ENCODE measurements at places on chromosomes 2 and 18.

GRCh38 chr2:230158468-230158867, 61.3 kb downstream of the SP110 start:
- no peak for DNase-seq

- no peak for DNase-seq
These were observed 180.5 kb downstream of the ZNF516 start for GRCh38 chr18:76314496-76314895.

- DNase-seq: no peak
These were observed 340 bp downstream of the SLC40A1 start for GRCh38 chr2:189580241-189580651.

GRCh38 chr18:3056311-3056710, 43.4 kb upstream of the LPIN2 start:
- DNase-seq: no peak

DNA sequence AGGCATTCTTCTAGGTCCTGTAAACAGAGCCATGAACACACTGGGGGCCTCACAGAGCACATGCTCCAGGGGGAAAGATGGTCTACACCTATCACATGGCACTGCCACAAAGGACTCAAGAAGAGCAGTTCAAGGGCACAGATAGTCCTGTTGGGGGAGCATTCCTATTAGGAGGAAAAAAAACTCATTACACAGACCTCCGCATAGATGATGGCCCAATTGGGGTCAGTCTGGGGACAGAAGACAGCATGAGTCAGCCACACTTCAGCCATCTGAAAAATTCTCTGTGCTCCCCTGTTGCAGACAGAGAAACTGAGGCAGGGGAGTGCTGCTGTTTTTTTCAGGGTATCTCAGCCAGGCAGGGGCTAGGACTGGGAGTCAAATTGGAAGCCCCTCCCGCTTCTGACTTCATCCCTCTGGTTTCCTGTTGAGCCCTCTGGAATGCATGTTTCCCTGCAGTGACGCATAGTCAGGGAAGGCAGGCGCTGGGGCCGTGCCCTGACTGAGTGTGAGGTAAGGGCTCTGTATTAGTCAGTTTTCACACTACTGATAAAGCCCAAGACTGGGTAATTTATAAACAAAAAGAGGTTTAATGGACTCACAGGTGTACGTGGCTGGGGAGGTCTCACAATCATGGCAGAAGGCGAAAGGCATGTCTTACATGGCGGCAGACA, 67.9 kb downstream of the RHOB start:
- DNase-seq: no peak

GRCh38 chr18:55912071-55912470, 324.1 kb upstream of the TCF4 start:
- DNase-seq: no peak

- no peak for DNase-seq
These were observed 1053.5 kb upstream of the FAM98A start for GRCh38 chr2:34652636-34653035.

DNA sequence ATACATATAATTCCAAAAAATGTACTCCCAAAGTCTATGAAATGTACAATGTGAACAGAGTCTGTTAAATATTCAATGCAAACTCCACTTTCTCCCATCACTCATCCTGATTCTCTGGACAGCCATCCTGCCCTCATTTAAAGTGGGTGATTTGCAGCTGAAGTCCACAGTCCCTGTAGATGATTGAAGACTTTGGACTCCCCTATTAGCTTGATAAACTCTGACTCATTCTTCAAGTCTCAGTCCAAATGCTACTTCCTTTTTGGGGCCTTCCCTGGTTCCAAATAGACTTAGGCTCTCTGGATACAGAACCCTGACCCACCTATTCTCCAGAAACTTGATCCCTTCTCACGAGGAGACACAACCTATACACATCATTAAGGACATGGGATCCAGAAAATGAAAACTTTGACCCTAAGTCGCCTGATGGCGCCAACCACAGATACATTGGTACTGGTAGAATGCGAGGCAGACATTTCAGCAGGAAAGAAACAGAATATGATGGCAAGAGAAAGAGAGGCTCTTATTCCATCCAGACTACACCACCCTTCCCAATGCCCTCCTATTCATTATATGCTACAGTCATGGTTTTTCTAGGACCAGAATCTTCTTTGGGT, 122.7 kb downstream of the VIT start:
- no peak for DNase-seq

DNA sequence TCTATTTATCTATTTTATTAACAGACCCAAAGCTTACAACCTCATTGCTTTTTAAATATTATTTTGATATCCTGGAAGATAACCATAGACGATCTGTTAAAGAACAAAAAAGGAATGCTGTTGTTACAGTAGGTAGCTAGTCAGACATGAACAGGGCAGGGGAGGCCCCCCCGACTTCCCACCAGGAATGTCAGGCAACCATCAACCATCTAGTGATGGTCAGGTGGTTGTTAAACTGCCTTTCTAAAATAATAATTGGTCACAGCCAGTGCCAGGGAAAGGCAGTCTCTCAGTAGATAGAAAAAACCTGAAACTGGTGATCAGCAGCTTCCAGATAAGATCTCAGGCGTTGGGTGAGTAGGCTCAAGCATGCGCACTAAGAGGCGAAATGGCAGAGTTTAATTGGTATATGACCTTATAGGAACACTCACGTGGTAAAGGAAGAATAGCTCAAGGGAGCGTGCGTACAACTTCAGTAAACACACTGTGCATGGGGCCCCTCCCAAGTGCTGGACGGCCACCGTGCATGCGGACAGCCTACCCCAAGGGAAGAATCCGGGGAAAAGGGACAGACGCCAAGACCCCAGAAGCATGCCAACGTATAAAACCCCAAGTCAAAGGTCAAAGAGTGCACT, 32.5 kb upstream of the CCL20 start:
- DNase-seq: no peak

- no peak for DNase-seq
These were observed 38.3 kb upstream of the RAPGEF4 start for GRCh38 chr2:172697296-172697695.

DNA sequence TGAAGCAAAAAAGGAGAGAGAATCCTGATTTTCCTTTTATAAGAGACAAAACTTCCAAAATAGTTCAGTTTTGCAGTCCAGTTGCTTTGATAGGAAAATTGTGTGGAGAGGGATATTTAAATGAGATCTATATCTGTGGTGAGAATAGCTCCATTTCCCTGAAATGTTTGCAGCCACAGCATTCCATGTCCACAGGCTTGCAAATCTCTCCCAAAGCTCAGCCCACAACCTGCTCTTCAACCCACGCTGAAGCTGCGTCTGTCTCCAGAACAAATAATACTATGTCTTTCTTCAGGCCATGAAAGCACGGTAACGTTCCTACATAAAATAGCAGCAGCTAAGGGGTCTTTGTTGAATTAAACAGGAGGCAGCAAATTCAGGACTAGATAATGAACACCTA, 31.8 kb downstream of the TMEM17 start:
- no peak for DNase-seq

GRCh38 chr2:73260338-73260984, 23.8 kb downstream of the FBXO41 start:
- no peak for DNase-seq

DNA sequence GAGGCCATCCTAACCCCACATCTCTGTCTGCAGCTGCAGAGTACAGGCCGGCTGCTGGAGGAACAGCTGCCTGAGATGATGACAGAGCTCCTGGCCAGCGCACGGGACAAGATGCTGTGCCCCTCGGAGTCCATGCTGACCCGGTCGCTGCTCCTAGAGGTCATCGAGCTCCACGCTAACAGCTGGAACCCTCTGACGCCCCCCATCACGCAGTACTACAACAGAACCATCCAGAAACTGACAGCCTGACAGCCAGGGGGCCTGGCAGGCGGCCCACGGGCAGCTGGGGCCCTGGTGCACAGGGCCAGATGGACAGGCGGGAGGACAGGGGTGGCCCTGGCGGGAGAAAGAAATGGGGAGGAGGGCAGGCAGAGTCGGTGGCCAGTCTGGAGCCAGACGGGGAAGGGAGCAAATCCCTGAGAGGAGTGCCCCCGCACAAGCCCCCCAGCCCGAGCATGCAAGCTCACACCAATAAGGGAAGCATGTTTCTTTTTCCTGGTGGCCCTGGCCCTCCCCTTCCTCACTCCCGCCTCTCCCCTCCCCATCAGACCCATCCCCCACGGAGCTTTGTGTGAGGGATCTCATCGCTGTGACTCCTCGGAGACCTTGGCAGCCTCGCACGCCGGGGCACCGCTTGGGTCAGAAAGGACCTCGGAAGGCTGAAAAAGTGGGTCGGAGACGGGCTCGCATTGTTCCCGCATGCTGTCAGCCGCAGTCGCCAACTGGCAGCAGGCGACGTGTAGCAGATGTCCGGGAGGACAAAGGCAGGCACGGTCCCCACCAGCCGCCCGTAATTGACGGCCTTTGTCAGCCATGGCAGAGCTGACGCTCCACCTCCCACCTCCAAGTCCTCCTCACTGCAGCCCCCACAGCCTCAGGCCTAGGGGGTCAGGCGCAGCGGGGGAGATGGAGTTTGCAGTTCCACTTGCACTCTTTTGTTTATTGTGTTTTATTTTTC, 91.2 kb downstream of the SMAD7 start:
- DNase-seq: no peak

- no peak for DNase-seq
These were observed 161.3 kb downstream of the SPP2 start for GRCh38 chr2:234211797-234212196.

DNA sequence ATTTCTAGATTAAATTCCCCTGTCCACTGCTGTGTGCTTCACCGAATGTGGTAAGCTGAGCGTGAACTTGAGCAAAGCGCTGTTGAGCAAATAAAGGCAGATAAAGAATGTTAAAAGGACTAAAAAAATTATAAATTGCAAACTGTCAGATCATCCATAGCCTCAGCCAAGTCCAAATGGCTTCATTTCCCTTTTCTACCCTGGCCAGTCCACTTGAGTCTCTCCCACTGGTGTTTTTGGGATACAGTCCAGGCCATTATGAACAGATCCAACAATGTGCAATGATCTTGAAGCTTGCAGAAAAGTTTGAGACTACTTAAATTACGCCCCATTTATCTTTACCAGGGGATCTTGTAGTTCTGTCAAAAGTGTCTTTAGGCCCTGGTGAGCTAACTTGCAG, 254.6 kb upstream of the PIK3C3 start:
- no peak for DNase-seq

DNA sequence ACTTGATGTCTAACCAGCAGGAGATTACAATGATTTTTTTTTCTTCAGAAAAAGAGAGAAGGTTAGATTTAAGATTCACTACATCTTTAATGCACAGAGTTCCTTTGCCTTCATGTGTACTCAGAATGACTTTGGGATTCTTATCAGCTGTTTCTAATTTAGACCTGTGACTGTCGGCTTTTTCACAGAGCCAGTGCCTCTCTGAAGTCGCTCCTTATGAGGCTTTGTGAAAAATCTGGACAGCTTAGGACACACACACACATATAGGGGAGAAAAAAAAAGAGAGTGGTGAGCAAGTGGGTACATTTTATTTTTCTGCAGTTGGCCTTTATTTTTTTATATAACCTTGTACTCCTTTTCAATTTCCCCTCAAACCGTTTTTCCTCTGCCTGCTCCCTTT, 893.1 kb upstream of the CELF4 start:
- no peak for DNase-seq

DNA sequence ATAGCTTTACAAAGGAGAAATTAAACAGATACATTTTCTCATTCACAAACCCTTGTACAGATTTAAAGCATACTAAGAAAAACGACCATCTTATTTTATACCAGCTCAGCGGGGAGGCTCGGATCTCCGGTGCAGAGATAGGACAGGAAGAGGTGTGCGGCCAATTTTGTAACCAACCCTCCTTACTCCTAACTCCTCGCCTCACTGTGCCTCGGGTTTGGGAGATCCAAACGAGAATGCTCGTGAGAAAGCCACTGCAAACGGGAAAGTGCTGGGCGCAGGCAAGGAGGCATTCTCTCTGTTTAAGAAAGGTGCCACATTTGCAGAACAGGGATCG, 1.2 kb downstream of the KDSR start:
- no peak for DNase-seq

- DNase-seq: no peak
These were observed 21.0 kb downstream of the PASK start for GRCh38 chr2:241128266-241128665.

GRCh38 chr2:200335657-200336056, 29.2 kb downstream of the SPATS2L start:
- DNase-seq: no peak

DNA sequence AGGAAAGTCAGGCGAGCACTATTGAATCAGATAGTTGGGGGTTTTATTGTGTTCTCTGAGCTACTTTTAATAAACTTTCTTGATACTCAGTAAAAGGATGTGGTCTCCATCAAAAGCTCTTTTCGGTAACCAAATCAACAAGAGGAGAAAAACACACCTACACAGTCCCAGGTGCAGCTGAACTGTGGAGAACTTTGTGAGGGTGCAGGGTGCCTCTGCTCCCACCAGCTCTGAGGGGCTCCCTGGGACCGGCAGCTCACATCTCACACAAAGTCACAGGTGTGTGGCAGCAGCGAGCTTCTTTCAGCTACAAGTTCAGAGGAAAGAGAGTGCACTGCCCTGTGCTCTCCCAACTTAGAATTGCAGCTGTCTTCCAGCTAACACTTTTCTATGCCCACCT, 650.4 kb downstream of the RNF144A start:
- peak; percentile 17 for DNase-seq

- no peak for DNase-seq
These were observed 8.7 kb upstream of the SLC14A1 start for GRCh38 chr18:45715212-45715780.

DNA sequence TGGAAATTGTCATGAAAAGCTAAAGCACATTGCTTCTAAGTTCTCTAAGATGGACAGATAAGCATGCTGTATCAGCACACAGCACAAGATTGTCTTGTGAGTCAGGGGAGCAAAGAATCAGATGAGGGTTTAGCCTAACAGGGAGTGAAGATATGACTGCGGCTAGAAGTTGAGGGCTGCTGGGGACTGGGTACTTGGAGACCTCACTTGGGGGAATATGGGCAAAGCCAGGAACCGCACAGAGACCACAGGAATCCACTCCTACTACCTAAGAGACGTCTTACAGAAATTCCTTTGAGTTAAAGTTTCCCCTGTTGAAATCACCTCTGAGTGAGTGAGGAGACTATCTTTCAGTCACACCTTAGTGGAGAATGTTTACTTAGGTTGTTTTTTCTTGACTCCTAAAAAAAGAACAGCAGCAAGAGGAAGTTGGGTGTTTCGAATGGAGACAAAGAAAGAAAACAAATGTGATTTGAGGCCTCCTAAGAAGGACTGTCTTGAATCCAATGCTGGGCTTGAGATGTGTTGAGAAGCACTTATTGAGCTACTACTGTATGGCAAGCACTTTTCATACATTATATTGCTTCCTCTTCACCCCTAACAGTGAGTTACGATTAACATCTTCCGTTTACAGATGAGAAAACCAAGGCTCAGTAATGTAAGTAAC, 100.7 kb downstream of the ANKRD44 start:
- no peak for DNase-seq

GRCh38 chr2:55986700-55987440, 63.3 kb upstream of the EFEMP1 start:
- DNase-seq: no peak

Measured in activated CD8-positive, alpha-beta memory T cell treated with anti-CD3 and anti-CD28 coated beads for 4 hours (primary cell).